ENCODE measurements at places on chromosomes 7 and 10.

GRCh38 chr10:42864575-42864974, 82.0 kb downstream of the BMS1 start:
- DNase-seq = no peak

GRCh38 chr7:78357709-78358108, 559.1 kb downstream of the PHTF2 start:
- no peak for DNase-seq

- no peak for DNase-seq
These were observed 32.1 kb upstream of the MSRB2 start for GRCh38 chr10:23063045-23063972.

DNA sequence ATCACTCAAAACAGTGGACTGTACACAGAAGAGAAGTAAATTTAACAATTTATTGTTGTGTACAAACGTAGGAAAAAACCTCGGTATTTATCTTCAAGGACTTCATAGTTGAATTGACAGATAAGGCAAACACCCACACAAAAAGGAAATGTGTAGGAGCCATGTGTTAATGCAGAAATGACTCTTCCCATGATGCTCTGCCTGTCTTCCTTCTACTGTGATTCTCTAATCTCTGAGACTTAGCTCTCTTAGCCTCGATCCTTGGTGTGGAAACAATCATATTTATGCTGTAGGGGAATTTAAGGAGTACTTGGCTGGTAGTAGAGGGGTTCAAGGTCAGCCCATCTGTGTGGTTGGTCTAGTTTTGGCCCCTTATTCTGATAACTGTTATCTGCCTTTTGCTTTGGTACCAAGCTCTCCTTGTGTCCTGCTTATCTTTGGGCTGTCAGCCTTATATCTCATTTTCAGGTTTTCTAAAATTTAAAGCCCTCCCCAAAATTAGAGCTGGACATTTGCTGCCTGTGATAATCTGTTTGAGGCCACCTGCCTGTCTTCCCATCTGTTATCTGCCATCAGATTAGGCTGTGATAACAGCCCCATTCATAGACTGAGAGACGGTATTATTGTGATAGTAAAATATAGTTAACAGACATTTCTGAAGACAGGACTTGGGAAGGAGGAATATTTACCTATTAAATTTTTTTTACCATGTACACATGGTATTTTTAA, 81.7 kb downstream of the GPR85 start:
- DNase-seq = no peak

DNA sequence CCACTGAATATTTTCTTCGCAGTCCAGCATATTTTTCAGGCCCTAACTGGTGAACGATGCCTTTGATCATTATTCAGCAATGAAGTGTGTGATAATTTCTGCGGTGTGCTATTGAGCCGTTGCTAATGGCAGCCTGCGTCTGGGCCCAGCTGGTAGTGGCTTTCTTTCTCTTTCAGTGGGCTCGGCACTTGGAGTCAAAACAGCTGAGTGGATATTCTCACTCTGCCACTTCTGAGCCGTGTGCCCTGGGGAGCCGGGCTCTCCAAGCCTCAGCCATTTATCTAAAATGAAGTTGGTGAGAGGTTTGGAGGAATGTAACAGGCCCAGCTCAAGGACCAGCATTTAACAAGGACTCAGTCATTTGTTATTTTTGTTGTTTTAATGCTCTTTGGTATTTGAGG, 87.5 kb upstream of the IFRD1 start:
- no peak for DNase-seq

GRCh38 chr10:61882621-61883370, 18.7 kb upstream of the ARID5B start:
- DNase-seq = no peak

- peak; percentile 63 for DNase-seq
These were observed 11.9 kb upstream of the OPALIN start for GRCh38 chr10:96370584-96371157.

GRCh38 chr7:16982640-16983350, 101.0 kb upstream of the AGR3 start:
- DNase-seq = peak; percentile 81

- DNase-seq = no peak
These were observed 566.5 kb downstream of the ATRNL1 start for GRCh38 chr10:115659616-115660015.

DNA sequence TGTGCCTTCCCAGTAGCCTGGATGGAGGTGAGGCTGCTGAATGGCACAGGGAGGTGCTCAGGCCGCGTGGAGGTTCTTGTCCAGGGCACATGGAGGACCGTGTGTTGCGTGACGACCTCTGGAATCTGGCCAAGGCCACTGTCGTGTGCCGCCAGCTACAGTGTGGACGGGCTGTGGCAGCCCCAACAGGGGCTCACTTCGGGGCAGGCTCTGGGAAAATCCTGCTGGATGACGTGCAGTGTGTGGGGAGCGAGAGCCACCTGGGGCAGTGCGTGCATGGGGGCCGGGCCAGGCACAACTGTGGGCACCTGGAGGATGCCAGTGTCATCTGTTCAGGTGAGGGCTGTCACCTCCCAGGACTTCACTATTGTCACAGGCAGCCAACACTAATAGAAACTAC, 50.2 kb upstream of the C10orf120 start:
- no peak for DNase-seq

- no peak for DNase-seq
These were observed 82.5 kb upstream of the TBX20 start for GRCh38 chr7:35336444-35336843.

GRCh38 chr7:100855515-100855914, 3.0 kb downstream of the SLC12A9 start:
- no peak for DNase-seq
